ENCODE measurements at places on chromosomes 16 and 17. TPM values are rescaled to one million over a fixed set of nuclear protein-coding genes. Genes with fewer than 3 reads are reported as not detected.

EFCAB5 gene
- 0.30 TPM for total RNA-seq

- H3K4me3 ChIP-seq, result no peak overlapping the region
- no peak for DNase-seq
- H3K27me3 ChIP-seq, result no peaks in the 10 kb centered on the region
- no peak overlapping the region for H3K27ac ChIP-seq
These were observed 16.5 kb downstream of the TSPOAP1 start for GRCh38 chr17:58312021-58312630.

GRCh38 chr16:85617948-85618347 is 4.8 kb downstream of the GSE1 start:
- peak overlapping the region; percentile 54 for H3K4me3 ChIP-seq
- peaks cover 62% of the 10 kb centered on the region for H3K27me3 ChIP-seq
- no peak overlapping the region for H3K27ac ChIP-seq

- no peak overlapping the region for H3K27ac ChIP-seq
- H3K27me3 ChIP-seq, result no peaks in the 10 kb centered on the region
- peaks cover 42% of the 10 kb centered on the region for H3K4me1 ChIP-seq
- no peak overlapping the region for H3K4me3 ChIP-seq
These were observed 16.1 kb upstream of the SREBF1 start for GRCh38 chr17:17852930-17853329.

All from neural crest cell (in vitro differentiated cells).